ENCODE measurements at places on chromosomes 4 and X.

- no peak for DNase-seq
These were observed 37.4 kb downstream of the GPR143 start for GRCh38 chrX:9728261-9728660.

DNA sequence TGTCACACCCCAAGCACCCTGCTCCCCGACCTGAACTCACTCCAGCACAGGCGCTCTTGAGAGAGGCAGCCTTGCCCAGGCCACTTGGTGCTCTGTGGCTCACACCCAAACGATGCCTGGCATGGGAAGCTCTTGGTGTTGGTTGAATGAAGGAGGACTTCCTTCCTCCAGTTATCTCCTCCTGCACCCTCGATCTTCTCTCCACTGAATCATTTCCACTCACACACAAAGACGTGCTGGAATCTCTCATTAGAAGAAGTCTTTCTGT is 90.5 kb upstream of the TRIM2 start:
- no peak for DNase-seq

GRCh38 chrX:124594017-124594651 is 247.8 kb downstream of the SH2D1A start:
- no peak for DNase-seq

GRCh38 chr4:109902559-109903251 is 10.0 kb upstream of the EGF start:
- no peak for DNase-seq

GRCh38 chr4:136557396-136557795 is 974.9 kb downstream of the PCDH18 start:
- no peak for DNase-seq

DNA sequence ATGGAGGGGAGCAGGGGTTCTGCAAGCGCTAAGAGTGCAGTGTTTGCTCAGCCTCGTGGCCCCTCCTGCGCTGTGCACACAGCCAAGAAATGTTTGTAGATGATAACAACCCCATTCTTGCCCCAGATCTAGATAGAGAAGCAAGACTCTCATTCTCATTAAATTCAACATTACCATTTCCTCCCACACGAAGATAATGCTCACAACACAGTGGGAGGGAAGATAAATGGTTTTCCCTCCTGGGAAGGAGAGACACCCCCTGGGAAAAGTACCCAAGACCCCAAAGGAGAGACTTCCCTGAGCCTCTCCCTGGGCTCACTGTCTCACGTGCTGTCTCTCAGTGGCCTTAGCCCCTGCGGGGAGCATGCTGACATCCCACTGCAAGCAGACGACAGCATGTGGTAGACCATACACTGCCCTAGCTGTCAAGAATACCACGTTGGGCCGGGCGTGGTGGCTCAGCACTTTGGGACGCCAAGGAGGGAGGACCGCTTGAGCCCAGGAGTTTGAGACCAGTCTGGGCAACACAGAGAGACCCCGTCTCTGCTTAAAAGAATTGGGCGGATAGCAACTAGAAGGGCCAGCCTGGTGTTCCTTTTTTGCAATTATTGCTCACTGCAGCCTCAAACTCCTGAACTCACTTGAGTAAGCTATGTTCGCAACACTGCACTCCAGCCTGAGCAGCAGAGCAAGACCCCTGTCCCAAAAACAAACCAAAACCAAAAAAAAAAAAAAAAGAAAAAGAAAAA is 34.9 kb upstream of the IQSEC2 start:
- no peak for DNase-seq

- no peak for DNase-seq
These were observed 112.4 kb upstream of the LSM6 start for GRCh38 chr4:146063143-146063542.

GRCh38 chr4:162793571-162793970 is 373.1 kb downstream of the NAF1 start:
- peak; percentile 89 for DNase-seq

- DNase-seq = peak; percentile 79
These were observed 2.4 kb downstream of the SPRY1 start for GRCh38 chr4:123398853-123399626.

DNA sequence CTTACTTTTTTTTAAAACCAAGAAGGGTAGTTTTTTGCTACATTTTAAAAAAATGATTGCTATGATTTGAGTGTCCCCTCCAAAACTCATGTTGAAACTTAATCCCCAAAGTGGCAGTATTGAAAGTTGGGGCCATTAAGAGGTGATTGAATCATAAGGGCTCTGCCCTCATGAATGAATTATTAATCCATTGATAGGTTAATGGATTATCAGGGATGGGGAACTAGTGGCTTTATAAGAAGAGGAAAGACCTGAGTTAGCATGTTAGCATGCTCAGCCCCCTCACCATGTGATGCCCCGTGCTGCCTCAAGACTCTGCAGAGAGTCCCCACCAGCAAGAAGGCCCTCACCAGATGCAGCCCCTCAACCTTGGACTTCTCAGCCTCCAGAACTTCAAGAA is 31.0 kb downstream of the SMIM43 start:
- DNase-seq = no peak

DNA sequence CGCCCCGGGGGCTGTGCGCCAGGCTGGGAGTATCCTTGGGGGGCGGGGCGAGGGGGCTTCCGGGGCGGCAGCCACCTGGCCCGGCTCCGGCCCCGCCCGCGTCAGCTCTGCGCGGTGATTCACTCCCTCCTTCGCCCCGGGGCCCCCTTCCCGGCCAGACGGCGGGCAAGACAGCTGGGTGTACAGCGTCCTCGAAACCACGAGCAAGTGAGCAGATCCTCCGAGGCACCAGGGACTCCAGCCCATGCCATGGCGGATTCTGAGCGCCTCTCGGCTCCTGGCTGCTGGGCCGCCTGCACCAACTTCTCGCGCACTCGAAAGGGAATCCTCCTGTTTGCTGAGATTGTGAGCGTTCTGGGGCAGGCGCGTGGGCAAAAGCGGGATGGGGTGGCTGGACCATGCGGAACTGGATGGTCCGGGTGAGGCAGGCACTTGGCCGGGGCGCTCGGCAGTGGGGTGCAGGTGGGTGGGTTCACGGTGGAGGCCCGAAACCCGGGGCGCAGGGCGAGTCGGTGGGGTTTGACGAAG is at the start of gene PLP2:
Gene PLP2, plus strand, starts transcription at position 147 of the 528 bp plus-strand sequence. Its CDS starts 103 bp downstream, at position 250.
- peak; percentile 37 for DNase-seq

DNA sequence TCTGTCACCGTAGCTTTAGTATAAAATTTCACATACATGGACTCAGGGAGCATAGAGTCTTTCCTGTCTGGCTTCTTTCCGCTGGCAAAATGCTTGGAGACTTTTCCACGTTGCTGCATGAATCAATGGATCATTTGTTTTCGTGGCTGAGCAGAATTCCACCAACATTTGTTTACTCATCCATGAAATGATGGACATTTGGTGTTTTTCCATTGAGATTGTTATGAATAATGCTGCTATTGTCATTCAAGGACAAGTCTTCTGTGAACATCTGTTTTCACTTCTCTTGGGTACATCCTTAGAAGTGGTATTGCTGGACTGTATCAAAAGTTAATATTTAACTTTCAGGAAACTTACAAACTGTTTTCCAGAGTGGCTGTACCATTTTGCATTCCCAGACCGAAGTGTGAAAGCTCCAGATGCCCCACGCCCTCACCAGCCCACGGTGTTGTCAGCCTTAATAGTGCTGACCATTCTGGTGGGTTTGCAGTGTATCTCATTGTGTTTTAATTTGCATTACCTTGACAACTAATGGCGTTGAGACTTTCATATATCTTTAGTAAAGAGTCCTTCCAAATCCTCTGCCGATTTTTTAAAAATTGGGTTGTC is 5.8 kb upstream of the TMEM271 start:
- DNase-seq = no peak

DNA sequence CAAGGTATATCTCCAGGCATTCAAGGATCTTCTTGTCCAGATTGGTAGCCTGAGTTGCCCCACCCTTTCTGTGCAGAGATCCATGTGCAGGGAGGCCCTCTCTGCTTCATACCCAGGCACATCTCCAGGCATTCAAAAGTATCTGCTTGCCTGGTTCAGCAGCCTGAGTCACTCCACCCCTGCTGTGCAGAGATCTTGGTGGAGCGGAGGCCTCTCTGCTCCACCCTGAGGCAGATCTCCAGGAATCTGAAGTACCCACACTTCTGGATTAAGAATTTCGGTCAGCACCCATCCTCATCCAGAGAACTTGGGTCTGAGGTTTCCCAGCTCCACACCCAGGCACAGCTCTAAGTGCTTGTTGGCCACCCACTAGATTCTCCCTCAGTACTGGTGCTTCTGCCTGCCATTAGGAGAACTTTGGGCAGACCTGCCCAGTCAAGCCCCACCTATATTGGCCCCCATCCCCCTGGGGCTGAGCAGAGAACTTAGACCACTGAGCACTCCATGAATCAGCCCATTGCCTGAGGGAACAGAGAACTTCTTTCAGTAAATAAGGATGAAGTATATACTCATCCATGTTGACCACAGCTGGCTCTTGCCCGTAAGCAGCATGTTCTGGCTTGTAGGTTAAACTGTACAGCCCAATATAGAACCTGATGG is 199.5 kb upstream of the ZCCHC13 start:
- DNase-seq = no peak

GRCh38 chr4:159173886-159174285 is 71.0 kb downstream of the RAPGEF2 start:
- no peak for DNase-seq

DNA sequence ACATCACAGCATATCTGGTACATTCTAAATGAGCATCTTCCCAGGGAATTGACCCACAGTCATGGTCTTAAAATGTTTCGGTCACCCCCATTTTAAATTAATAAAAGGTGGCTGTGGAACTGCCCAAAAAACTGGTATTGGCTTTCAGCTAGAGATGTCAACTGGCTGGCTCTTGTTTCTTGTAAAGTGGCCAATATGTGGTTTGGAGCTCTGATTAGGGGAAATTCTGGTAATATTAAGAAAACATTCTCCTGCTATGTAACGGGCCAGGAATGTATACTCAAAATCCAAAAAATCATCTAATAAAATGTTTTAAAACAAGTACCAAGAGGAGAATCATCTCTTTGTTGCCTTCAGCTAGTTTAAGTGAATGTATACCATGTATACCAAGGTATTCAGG is 62.0 kb upstream of the VCX2 start:
- peak; percentile 12 for DNase-seq

DNA sequence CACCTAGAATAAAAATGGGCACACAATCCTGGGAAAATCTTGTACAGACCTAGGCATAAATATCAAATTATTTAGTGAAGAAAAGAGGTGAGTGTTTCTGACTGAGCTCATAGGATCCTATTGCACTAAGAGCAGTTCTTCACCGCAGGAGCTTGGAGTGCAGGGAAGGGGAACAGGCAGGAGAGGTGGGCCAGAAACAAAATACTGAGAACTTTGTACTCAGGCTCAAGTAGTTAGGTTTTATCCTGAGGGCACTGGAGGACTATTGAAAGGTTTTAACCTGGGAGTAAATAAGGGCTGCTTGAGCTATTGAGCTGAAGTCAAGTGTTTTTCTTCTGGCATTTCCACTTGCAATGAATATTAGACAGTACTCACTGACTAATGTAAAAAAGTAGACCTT is 12.2 kb downstream of the EPHA5 start:
- no peak for DNase-seq

DNA sequence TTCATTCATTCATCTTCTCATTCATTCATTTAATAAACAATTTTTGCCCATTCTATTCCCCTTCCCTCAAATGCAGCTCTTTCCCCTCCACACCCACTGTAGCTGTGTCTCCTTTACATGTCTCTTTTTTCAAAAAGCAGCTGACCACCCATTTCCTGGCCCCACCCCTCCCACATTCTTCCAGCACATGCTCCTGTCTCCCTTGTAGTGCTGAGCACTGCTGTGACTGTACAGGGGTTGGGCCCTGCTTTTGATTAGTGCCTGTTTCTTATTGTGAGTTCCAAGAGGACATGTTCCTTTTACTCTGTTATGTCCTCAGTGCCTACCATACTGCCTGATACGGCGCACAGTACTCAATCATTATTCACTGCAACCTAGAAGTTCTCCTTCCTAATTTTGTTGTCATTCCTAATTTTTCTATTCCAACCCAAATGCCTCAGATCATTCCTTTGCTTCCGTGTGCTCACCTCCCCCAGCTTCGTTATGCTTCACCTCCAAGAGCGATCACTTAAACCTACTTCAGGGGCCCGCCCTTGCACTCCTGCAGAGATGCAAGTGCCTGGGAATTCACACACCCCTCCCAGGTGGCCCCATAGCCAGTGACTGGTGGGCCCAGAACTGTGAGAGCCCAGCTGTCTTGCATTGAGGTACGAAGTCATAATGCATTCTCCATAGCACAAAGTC is 152.2 kb downstream of the STK32B start:
- DNase-seq = no peak

GRCh38 chr4:122005064-122005755 is 53.4 kb upstream of the TRPC3 start:
- no peak for DNase-seq

- peak; percentile 77 for DNase-seq
These were observed 423.6 kb downstream of the ANKRD50 start for GRCh38 chr4:124288706-124289486.

DNA sequence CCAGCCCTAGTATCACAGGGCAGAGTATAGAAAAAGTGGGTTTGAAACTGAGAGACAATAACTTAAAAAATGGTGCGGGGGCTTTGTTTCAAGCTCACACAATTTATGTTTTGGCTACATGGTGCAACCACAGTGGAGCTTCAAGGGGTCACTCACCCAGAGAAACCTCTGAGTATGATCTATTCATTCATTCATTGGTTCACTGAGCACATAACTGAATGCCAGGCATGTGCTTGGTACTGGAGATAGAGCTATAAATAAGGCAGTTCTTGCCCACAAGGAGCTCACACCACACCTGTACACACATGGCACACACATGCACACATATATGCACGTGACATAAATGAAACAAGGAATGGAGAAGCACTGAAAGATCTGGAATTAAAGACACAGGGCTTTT is 171.4 kb downstream of the NHS start:
- DNase-seq = no peak

GRCh38 chr4:5940470-5941203 is 47.8 kb upstream of the CRMP1 start:
- DNase-seq = peak; percentile 41

GRCh38 chrX:116031331-116031730 is 139.2 kb upstream of the AGTR2 start:
- DNase-seq = no peak

DNA sequence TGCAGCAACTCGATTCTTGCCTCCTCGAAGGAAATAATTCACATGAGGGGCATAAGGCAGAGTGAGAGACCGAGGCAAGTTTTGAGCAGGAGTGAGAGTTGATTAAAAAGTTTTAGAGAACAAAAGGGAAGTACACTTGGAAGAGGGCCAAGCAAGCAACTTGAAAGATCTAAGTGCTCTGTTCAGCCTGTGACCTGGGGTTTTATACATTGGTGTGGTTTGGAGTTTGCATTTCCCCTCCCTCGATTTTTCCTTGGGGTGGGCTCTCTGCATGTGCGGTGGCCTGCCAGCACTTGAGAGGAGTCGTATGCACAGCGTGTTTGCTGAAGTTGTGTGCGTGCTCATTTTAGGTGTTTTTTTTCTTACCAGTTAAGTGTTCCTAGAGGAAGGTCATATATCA is 356.4 kb downstream of the KLHL4 start:
- DNase-seq = no peak

GRCh38 chrX:68059469-68059868 is 373.8 kb downstream of the OPHN1 start:
- no peak for DNase-seq

GRCh38 chr4:58301376-58301999 is 1191.3 kb upstream of the IGFBP7 start:
- DNase-seq = peak; percentile 27

All from cardiac muscle cell (in vitro differentiated cells and primary cell).